ENCODE measurements at places on chromosomes 6 and 20. TPM values are rescaled to one million over a fixed set of nuclear protein-coding genes. Genes with fewer than 3 reads are reported as not detected.

The FOXA2 gene
- total RNA-seq, result not detected

The HSPA12B gene
- 20.4 TPM for total RNA-seq

The SGK2 gene
- total RNA-seq, result 1.3 TPM

DNA sequence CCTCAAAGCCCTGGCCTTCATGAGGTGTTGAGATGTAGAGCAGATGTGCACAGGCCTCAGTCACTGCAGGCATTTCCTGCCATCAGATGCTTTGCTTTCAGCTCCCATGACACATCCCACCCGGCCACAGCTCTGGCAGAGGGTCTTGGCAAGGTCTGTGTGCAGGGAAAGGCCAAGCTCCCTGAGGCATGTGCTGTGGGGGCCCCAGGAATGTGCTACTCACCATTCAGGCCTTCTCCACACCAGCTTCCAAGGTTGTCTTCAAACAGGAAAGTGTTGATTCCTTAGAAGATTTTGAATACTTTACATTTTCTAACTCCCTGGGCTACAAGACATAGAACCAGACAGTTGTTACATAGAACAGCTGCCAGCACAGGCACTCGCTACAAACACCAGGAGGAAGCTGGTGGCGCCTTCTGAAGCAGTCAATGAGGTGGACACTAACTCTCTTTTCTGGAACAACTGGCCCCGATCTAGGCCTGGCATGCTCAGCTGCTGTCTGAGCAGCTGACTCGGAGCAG lies 27.8 kb downstream of the CASS4 start:
- DNase-seq, result no peak

- no peak for DNase-seq
Measured at GRCh38 chr6:4055420-4056041, 23.4 kb downstream of the FAM217A start.

The EFCAB8 gene
- total RNA-seq, result not detected

Data from esophagus muscularis mucosa (tissue), 4 donors.